ENCODE measurements at places on chromosomes 2 and 18.

GRCh38 chr2:111005307-111005706 lies 115.4 kb upstream of the BCL2L11 start:
- DNase-seq = no peak

GRCh38 chr2:240739797-240740196 lies 48.1 kb downstream of the AQP12A start:
- DNase-seq = no peak

GRCh38 chr2:191656391-191656790 lies 21.5 kb upstream of the NABP1 start:
- DNase-seq = no peak

DNA sequence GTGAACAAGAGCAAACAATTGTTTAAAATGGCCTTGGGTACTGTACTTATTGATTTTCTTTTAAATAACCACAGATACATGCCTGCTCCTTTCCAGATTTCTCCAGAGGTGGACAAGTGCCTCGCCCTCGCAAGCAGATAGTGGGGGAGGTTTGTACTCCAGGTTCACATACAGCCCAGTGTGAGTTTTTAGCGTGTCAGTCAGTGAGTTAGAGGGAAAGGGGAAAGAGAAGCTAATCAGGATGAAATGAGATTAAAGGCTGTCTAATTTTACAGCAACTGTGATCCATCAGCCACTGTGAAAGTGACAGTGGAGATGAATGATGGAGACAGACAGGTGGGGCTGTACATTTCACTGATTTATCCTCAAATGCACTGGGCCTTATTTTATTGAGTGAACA lies 74.7 kb downstream of the KLHL14 start:
- DNase-seq = no peak

DNA sequence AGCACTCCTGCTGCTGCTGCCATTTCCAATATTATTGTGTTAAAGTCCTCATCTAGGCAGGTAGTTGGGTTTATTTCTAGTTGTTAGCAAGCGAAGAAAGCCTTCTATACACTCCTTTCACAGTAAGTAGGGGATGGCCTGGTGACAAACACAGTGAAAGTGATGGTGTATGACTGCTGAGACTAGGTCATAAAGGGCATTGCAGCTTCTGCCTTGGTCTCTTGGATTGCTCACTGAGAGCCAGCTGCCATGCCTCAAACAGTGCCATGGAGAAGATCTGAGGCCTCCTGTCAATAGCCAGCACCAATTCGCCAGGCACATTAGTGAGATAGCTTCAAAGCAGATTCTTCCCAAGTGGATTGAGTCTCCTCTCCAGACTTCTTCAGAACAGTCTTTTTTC lies 27.6 kb upstream of the MSTN start:
- no peak for DNase-seq

GRCh38 chr18:54162431-54162830 lies 62.0 kb downstream of the MBD2 start:
- DNase-seq = no peak

GRCh38 chr2:51212374-51212773 lies 180.4 kb upstream of the NRXN1 start:
- no peak for DNase-seq
